GM12878 (cell line): ENCODE measurements at places on chromosomes 1 and 21.

DNA sequence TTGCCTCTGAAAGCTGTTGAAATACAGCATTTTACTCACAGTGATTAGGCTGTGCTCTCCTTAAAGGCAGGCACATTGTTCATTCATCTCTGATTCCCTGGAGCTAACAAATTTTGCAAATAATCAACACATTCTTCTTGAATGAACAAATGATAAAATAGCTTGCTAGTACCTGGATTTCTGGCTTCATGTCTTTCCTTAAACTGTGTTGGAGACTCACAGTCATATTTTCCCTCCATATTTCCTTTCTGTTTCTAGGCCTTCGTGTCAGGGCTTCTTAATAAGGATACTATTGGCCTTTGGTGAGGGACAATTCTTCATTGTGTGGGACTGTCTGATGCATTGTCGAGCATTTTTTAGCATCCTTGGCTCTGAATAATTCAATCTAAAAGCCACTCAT lies 9.7 kb downstream of the HSD11B1 start:
- no peak for DNase-seq

DNA sequence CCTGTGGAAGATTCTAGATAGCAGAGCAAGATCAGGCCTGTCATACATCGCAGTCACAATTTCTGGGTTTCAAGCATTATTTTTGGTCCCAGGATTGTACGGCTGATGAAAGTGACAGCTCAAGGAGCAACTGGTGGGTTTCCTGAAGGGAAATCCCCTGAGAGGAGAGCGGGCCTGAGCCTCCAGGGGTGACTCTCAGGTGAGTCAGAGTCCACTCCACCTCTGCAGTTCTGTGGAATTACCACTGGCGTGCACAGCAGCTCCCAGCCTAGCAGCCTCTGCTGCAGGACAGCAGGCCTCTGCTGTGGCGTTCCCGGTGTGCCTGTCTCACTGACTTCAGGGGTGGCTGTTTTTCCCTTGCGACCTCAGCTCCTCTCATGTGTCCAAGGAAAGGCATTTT lies 24.4 kb downstream of the SLC66A1 start:
- DNase-seq: no peak

DNA sequence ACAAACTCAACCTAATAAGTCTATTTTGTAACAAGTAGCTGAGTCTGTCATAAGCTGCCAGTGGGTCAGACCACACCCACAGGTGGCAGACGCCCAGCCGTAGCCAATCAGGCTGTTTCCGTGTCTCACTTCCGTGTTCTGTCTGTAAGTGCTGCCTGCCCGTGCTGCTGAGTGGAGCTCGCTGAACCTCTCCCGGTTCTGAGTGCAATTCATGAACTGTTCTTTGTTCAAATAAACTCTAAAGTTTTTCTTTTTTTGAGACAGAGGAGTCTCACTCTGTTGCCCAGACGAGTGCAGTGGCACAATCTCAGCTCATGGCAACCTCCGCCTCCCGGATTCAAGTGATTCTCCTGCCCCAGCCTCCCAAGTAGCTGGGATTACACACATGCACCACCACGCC lies 25.1 kb downstream of the POFUT2 start:
- no peak for DNase-seq

DNA sequence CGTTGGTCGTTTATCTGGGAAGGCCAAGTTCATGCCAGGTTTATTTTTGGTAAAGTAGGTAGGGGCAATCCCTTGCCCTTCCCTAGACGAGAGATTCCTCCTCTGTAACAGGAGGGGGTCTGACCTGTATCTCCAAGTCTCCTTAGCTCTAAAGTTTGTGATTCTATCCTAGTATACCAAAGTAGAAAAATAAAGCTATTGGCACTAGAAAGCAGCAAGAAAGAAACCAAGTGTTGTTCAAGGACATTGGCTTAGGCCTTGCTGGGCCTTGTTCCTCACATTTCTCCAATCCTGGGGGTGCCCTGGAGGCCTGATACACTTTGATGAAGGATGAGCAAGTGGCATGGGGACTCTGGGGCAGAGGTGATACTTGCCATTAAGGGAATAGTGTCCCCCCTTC lies 814 bp downstream of the MTARC2 start:
- DNase-seq: no peak

GRCh38 chr1:54462597-54463258 lies 56.5 kb upstream of the SSBP3 start:
- DNase-seq: no peak

DNA sequence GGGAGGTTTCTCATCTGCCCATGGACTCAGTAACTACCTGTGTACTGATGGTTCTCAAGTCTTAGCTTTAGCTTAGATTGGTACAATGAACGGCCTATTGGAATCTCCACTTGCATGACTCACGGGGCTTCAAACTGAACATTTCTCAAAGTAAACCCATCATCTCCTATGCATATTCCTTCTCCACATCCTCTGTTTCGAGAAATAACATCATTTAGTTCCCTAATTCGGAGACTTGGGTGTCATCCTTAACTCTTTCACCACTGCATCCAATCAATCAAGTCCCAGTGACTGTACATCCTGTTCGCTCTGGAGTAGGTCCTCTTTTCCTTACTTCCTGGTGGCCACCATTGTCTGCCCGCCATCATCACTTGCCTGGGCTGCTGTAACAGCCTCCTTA lies 55.8 kb downstream of the LGR6 start:
- DNase-seq: no peak
